ENCODE measurements at places on chromosomes 5 and 9.

- no peak for DNase-seq
Measured at GRCh38 chr5:63097286-63097685, 518.7 kb downstream of the LRRC70 start.

DNA sequence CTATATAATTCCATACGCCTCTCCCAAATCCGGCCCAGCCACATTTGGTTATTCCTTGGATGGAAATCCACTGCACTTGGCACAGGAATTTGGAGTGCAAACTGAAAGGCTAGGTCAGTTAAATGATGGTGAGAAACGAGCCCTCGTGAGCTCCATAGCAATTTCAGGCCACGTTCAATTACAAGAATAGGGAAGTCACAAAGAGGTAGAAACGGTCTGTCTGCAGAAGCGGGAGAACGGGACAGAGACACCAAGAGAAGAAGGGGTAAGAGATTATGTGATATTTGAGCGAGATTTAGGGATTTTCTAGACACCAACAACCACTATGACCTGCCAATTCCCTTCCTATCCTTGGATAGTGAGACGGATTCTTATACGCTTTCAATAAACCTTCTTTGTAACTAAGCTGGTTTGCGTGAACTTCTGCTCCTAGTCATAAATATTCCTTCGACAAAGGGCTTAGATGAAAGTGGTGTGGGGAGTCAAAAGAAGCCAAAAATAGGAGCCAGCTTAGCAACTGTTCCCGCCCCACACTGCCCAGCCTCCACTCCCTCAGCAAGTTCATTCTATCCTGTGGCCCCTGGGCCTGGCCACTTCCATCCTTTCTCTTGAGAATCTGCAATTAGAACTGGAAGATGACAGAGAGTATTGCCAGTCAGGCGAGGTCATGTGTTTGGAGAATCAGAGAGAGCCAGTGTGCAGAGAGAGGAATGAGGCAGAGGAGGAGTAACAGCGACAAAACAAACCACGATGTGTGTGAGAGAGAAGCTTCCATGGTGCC lies 118.4 kb downstream of the ZNF608 start:
- no peak for DNase-seq

DNA sequence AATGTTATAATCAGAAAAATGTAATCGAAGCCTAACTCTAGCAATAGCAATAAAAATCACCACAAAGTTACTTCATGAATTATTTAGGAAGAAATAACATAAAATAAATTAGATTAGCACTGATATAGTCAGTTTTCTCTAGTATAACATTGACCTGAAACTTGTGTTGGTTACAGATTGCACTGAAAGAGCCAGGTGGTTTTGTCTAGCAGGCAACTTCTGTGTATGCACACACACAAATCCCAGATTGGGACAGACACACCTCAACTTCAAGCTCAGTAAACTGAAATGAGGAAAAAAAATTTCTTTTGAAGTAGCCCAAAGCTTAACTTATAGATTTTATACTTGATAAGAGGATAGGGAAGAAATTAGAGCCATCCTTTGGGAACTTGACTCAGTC lies 129.3 kb downstream of the EFNA5 start:
- no peak for DNase-seq

DNA sequence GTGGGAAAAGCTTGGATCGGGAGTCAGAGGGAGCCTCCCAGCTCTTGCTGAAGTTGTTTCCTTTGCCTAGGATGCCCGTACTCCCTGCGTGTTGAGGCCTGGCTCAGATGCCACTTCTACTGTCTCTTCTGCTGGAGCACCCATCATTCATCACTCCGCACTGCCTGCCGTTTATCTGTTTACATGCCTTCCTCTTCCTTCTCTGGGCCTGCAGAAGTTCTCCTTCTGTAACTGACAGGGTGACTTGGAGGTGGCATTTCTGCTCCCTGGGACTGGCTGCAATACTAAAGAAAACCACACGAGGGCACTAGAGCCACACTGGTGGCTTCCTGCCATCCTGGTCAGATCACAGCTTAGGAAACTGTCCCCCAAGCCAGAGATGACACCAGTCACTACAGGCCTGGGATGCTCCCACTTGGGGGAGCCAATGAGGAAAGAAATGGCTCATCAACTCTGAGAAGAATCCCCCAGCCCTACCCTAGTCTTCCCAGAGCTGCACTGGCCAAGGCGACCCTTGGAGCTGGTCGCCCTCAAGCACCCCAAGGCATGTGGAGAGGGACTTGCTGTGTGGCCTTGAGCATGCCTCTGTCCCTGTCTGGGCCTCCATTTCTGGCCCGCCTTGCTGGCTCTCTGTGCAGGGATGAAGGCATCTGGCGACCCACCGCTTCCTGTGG lies 9.7 kb upstream of the SLC25A51 start:
- DNase-seq = peak; percentile 34
